Right cardiac atrium (tissue), 5 donors: ENCODE measurements at places on chromosomes 6 and 20.

- DNase-seq, result no peak
Observed at GRCh38 chr6:26235302-26235670, 129.7 kb upstream of the BTN3A2 start.

DNA sequence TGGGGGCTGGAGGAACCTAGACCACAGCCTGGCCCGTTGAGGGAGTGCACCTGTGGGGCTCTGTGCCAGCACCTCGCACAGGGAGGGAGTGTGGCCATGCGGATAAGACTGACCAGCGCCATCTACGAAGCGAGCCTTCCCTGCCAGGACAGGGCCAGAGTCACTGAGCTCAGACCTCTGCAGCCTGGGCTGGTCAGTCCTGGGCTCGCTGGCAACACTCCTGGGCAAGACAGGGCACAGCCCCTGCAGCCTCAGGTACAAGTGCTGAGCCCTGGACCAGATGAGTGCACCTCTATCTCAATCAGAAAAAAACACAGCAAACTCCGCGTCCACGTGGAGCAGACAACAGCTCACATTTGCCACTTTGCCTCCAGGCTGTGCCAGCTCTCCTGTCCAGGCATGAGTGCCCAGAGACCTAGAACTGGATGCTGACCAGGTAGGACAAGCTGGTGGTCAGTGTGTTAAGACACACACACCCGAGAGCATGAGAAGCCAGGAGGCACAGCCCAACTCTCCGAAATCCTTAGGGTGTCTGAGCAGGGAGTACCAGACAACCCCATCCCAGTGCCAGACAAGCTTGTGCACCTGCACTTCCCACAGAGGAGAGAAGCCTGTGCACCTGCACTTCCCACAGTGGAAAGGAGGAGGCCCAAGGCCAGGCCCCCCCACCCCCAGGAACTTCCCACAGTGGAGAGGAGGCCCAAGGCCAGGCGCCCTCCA lies 4.9 kb downstream of the ARFRP1 start:
- no peak for DNase-seq

DNA sequence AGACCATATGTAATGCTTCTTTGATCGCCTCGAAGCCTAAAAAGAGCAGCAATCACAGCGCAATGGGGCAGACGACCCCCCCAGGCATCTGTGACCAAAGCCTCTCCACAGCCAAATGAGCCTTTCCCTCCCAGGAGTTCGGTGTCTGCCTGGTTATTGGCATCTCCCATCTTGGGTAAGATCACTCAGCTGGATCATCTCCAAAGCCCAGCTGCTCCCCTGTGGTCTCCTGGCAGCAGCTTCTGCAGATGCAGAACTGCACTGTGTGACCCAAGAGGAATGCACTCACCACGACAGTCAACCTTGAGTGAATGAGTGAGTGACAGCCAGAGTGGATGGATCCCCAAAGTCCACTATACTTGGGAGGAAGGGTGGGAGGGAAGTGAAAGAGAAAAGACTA lies 44.8 kb upstream of the IYD start:
- no peak for DNase-seq

DNA sequence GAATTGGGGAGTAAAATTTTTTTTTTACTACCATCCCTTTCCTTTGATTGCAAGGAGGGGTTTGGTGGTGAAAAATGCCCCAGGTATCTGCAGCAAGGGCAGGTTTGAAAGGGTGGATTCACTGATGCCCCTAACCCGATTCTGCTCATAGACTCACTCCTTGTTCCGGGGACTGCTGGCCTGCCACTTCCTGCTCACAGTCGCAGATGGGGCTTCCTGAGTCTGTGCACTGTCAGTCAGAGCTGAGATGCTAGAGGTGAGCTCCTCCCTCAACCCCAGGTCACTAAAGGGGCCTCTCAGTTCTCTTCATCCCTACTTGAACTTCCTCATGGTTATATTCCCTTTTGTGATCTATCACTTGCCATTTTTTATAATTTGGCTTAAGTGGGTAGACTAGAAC lies 357.9 kb downstream of the FARS2 start:
- DNase-seq, result no peak

DNA sequence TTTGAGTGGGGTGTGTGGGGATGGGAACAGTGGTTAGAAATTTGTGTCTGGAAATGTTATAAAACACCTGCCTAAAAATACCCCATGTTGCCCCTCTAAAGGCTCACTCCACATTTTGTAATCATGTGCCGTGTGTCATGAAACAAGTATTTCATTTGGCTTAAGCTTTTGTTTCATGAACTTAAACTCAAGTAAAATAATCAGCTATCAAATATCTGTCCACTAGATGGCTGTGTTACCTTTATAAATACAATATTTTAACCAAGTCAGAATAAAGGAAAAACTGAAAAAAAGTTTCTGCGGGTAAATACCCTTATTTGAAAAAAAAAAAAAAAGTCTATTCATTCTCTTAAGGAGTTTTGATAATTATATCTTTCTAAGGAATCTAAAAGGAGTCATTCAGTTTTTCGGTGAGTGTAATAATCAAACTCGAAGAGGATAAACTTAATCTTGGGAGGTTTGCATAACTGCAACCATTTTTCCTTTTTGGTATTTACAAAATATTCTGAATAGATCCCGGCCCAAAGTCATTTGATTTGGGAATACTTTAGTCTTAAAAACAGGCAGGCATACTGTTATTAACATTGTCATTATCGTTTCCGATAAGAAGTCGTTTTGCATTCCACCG lies 29.9 kb upstream of the MTRF1L start:
- DNase-seq, result no peak

GRCh38 chr6:21972516-21972915 lies 324.3 kb downstream of the PRL start:
- no peak for DNase-seq

DNA sequence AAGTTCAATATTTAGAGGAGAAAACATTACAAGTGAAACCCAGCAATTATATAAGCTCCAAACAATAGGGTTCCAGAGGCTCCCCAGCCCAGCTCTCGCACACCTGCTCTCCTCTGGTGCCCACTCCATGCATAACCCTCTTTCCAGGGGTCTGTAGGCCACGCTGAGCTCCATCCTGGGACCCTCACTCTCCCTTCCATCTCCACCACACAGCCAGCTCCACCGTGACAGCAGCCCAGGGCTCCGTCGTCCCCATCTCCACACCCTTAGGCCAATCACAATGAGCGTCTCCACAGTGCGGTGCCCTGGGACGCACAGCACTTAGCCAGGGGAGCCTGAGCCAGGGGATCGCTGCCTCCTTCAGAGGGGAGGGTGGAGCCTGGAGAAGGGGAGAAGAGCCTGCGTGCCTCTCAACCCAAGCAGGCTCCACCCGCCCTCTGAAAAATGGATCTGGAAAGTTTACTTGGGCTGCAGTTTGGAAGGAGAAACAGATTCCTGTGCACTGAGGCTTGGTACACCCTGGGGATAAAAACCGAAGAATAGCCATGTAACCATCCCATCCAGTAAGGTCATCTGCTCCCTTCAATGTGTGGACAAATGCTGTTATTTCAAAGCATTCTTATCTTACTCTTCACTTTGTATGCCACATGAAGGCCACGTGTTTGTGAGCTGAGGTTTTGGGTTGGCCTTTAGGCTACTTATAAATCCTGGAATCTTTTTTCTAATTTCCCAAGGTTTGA lies 72.4 kb upstream of the GGTLC1 start:
- DNase-seq, result no peak

GRCh38 chr6:108837236-108837971 lies 10.8 kb upstream of the ARMC2 start:
- DNase-seq, result no peak

GRCh38 chr20:50915424-50915823 lies 15.8 kb downstream of the ADNP start:
- no peak for DNase-seq

GRCh38 chr6:117840541-117840983 lies 66.5 kb upstream of the SLC35F1 start:
- DNase-seq, result no peak

DNA sequence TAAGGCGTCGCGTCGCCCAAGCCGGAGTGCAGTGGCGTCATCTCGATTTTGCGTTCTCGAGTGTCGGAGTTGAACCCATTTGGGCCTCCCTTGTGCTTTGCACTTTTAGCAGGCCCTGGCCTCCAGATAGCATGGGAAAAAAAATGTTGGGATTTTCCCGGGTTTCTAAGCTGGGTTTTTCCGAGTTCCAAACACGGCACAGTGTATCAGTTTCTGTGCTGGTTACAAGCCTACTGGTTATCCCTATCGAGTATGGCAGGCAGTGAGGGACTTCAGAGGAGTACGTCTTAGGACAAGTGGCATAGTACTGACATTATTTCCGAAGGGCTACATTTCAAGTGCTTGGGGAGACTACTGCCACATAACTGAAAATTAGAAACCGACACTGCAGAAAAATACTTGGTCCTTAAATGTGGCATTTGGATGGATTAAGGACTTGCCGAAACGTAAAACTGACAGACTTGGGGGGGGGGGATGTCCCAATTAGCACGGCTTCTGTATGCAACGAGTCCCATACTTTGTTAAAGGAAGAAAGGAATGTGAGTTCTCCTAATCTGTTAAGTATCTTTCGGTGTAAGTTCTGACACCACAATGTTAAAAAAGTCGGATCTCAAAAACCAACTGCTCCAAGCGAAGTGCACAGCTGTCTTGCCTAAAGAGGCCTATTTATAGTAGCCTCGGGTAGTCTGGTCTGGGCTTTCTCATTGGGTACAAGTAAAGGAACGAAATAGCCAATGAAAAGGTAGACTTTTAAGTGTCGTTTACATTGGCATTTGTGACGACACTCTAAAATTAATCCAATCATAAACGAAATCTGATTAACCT lies 70.2 kb downstream of the HFE start:
- no peak for DNase-seq

GRCh38 chr6:119078376-119079282 lies at the start of gene FAM184A:
Gene FAM184A, minus strand, starts transcription at chr6:119078664. Its CDS starts 365 bp downstream, at chr6:119078299.
- peak; percentile 88 for DNase-seq

DNA sequence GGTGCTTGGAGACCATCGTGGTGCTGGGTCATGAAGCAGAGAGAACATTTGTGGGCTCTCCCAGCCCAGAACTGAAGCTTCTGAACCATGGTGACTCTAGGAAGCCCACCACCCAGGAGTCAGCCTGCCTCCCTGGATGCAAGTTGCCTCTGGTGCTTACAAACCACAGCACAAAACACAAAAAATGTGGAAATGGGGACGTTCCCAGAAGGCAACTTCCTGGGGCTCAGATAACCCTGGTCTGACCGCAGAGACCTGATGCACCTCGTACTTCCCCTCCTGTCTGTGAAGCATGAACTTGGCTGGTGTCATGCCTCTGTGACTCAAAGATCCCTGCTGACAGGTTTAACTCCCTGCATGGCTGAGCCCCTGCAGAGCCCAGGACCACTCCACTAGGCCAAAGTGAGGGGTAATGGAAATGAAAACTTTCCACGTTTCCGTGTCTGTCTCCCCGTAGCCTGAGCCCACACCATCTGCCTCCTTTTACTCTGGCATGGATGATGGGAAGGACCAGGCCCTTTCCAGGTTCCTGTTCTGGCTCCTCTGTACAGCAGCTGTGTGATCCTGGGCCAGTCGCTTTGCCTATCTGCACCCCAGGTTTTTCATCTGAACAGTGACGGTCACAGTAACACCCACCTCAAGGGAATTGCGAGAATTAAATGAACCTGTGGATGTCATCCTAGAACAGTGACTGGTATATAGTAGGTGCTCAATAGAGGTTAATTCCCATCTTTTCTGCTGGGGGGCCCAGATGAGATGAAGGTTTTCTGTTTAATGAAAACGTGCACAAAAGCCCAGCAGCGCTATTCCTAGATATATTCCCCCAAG lies 57.7 kb downstream of the PPP1R16B start:
- DNase-seq, result no peak

- no peak for DNase-seq
Observed at GRCh38 chr6:161141173-161141572, 132.7 kb downstream of the AGPAT4 start.

- DNase-seq, result peak; percentile 73
Observed at GRCh38 chr20:33437141-33437911, 6.2 kb downstream of the SNTA1 start.

DNA sequence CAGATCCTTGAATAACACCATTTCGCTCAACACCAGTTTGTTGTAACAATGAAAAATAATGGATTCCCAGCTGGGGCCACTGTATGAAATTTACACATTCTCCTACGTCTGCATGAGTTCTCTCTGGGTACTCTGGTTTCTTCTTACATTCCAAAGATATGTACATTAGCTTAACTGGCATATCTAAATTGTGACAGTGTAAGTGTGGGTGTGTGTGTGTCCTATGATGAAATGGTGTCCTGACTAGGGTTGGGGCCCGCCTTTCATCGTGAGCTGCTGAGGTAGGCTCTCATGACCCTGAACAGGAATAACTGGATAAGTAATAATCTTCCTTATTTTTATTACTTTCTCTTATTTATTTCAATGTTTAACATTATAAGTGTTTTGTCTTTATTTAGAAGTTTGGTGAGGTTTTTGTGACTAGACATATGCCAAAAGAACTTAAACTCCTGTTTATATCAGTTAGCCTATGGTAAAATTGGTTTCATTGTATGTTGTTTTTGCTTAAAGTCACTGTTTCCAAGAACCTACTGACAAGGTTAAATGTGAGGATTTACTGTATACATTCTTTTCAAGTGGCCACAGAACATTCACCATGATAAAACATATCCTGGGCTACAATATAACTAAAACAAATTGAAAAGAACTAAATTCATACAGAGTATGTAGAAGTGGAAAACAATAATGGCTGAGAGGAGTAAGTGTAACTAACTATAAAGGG lies 42.4 kb downstream of the RBL1 start:
- DNase-seq, result no peak

DNA sequence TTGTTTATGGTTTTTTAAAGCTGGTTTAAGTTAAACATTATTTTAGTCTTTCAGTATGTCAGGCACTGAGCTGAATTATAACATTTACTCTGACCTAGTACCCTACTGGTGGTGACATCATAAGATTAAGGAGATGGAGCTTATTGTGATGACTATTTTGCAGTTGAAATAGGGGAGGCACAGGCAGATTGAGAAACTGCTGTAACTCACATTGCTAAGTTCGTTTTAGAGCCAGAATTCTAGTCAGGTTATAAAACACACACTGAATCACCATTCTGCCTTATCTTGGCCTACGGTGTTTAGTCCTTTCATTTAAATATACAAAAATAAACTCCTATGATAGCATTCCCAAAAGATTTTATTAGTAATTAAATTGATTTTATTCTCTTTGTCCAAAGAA lies 584.1 kb downstream of the TFAP2A start:
- no peak for DNase-seq

- no peak for DNase-seq
Observed at GRCh38 chr20:32820698-32821377, 1.1 kb downstream of the MAPRE1 start.

DNA sequence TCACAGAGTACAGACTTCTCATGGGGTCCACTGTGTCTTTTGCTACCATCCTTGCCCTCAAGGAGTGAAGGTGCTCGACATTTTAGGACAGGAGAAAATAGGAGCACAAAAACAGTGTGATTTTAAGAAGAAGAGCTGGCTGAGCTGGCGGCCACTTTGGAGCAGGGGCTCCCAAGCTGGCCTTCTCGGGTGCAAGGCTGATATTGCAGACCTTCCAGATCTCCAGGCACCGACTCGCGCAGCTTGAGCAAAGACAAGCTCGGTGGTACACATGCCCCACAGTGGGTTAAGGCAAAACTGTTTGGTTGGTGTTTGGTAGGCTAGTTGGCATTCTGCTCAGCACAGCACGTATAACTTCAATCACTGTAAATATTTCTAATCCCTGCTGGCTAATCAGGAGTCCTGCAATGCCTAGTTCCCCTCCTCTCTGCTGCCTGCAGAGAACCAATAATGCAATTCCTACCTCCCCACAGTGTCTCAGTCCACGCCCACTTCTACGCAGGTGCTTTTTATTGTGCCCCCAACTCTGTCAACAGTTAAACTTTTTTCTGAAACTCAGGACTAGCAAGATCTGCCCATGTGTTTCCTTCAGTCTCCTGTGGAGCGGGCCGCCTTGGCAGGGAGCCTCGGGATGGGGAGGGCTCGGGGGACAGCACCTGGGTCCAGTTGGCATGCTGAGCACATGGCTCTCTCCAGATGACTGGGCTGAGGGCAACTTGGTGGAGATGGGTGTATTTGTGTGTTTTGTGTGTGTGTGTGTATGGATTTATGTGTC lies 12.7 kb upstream of the SMOC2 start:
- DNase-seq, result no peak
